ENCODE measurements at places on chromosomes 13 and 19.

DNA sequence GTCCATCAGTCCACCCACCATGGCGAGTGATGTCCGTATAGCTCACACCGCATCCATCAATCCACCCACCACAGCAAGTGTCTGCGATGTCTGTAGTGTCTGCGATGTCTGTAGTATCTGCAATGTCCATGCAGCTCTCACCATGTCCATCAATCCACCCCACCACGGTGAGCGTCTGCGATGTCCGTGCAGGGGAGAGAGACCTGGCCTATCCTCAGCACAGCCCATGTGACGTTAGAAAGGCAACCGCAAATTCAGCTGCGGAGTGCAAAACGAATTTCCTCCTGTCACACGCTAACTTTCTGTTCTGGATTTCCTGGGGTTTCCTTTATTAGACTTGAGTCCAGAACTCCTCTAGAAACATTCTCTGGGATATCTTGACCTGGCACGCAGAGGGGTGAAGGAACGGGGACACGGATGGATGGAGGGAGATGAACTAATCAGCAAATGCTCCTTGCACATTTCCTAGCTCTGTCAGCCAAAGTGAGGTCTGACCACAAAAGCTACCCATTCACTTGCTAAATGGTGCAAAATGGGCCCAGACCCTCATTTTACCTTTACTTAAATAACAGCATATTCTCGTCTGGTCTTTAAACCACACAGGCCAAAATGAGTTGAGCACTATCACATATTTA is 18.3 kb downstream of the RASA3 start:
- DNase-seq, result no peak

DNA sequence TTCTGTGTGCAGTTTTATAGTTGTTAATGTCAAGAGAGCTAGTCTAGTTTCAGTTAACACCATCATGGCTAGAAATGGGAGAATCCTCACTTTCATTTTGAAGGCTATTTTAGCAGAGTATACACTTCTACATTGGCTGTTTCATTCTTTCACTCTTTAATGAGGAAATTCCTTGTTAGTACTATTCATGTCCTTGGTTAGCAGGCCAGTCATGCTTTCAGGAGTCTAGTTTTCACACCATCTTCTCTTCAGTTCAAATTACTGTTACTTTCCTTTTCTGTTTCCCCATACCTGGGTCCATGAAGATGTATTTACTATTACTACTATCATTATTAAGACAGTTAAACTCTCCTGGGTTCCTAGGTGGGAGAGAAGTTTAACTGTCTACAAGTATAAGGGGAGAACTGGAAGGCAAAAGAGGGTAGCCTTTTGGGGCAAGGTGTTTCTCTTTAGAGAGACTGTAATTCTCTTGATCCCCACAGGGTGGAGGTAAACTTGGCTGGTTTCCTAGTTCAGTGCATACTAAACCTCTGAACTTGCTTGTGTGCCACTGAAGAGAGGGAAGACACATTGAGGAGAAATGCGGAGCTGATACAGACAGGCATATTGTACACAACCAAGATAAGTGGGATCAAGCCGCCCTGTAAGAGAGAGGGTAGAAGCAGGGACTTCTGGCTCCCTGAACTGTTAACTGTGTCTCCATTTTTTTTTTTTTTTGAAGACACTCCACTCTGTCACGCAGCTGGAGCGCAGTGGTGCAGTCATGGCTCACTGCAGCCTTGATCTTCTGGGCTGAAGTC is 41.3 kb upstream of the IGFL4 start:
- DNase-seq, result peak; percentile 32

DNA sequence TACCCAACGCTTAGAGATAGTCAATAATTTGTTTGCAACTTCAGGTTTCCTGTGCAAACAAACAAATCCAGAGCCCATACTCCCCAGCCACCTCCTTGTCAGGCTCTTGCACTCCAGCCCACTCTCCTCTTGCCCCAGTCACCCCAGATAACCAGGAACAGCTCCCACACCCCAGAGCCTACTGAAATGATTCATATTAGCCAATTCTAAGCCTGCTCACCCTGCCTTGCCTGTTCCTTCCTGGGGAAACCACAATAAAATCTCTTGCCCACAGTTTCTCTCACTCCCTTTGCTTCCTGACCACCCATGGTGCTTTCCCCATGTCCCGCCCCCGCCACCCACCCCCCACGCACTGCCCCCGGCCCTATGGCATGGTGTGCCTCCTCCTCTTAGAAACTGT is 3.8 kb upstream of the ACTL9 start:
- DNase-seq, result no peak

DNA sequence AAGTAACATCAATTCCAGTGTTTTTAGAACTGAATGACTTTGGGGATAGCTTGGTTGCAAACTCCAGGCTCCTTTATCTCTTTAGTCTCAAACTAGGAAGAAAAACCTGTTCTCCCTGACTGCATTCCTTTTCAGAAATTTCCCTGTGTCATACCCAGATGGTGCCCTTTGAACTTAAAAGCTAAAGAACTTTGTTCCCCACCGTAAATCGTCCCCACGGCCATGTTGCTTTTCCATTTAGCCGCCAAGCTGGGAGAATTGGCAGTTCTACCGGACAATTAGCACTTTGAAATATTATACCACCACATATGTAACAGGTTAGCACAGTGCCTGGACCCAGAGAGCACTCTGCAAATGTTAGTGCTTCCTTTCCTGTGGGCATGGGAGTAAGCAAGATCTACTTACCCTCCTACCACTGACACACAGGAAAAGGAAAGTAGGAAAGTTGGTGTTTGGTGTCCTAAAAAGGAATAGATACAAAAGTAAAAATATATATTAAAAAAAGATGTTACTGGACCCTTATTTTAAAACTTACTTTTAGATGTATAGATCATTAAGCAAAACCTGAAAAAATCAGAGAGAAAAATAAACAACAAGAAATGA is 191.9 kb upstream of the MIR17HG start:
- DNase-seq, result no peak

DNA sequence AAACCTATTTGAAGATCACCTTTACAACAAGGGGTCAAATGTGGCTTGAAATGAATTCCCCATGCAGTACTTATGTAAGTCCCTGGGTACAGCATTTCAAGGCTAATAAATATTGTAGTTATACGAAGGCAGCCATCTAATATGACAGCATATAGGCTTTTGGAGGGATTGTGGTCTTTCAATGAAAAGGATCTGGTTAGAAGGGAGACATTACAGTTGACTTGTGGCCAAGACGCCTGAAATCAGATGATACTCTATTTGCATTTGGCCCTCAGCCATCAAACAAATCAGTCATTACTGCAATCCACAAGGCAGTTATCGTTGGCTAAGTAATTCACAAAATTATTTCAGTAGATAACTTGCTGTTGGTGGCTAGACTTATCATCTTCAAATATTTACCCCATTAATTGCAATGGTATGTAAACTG is 242.7 kb downstream of the DCLK1 start:
- no peak for DNase-seq

DNA sequence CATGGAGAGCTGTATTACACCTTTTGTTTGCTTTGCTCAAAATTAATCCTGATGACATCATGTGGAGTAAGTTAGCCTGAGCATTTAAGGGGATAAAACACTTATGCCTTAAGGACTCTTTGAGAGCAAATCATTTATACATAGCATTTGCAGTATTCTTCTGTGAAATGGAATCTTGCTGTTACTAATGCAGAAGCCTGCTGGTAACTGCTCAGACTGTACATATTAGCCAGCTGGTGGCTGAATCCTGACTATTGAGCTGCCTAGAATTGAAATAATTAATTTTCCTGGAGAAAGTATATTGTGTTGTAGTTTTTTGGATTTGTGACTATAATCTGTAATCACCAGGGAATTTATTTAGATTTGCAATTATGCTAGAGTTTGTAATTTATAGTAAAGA is 363.2 kb downstream of the GPC6 start:
- no peak for DNase-seq

- DNase-seq, result no peak
Measured at GRCh38 chr13:99159331-99160061, 41.2 kb upstream of the UBAC2 start.

- DNase-seq, result no peak
Measured at GRCh38 chr13:104553186-104553585, 1487.0 kb upstream of the SLC10A2 start.

- no peak for DNase-seq
Measured at GRCh38 chr13:59034198-59034597, 1129.5 kb downstream of the DIAPH3 start.

GRCh38 chr19:28873301-28873700 is 339.6 kb downstream of the UQCRFS1 start:
- no peak for DNase-seq

GRCh38 chr19:43699506-43700394 is 16.1 kb upstream of the IRGC start:
- no peak for DNase-seq

DNA sequence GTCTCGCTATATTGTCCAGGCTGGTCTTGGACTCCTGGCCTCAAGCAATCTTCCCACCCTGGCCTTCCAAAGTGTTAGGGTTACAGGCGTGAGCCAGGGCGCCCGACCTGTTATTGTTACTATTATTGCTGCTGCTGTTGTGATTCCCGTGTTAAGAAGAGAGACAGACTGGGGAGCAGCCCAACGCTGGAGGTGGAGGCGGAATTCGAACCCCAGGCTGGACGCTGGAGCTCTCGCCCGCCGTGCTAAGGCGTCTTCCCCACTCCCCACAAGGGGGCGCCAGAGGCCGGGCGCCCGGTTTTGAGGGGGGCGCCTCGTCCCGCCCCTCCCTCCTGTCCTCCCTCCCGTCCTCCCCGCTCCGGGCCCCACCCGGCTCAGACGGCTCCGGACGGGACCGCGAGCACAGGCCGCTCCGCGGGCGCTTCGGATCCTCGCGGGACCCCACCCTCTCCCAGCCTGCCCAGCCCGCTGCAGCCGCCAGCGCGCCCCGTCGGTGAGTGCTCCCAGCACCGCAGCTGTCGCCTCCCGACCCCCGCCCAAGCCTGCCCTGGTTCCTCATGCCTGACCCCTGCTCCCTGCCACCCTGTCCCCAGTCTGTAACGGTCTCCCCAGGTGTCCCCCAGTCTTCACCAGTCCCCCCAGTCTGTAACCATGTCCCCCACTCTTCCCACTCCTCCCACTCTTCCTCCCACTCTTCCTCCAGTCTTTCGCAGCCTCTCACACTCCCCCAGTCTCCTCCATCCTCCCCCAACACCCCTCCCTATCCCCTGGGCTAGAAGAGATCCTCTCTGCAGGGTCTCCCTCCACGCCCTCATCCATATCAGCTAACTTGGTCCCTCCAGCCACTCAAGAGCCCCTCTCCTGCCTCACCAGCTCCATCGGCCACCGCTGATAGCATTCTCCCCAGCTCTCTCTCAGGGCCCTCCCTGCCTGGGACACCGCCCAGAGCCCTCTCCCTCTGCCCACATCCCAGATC is at the start of gene EHD2:
Gene EHD2 (plus strand): TSS at position 377 of the 976 bp plus-strand sequence. CDS start 3,191 bp downstream, outside the sequence.
- no peak for DNase-seq

DNA sequence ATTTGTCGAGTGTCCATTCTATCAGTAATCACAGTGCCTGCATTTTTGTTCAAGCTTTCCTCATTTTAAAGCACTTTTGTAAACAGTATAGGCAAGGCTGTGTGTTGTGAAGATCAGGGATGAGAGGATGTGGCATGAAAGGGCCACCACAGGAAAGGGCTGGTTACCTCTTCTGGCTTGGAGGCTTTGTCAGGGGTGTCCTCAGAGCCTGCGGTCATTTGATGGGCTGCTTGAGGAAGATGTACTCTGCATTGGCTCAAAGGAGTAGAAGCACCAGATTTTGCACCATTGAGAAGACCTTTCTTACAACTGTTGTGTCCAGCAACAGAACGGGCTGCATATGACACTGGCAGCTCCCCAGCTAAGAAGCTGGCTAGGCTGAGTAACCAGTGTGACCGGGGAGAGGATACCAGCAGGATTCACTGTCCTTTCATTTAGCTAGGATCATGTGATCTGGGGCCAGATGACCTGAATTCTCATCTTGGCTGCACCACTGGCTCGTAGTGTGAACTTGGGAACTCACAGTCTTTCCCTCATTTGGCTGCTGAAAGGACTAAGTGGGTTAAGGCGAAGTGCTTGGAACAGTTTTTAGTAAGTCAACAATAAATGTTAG is 380.2 kb downstream of the FGF9 start:
- DNase-seq, result no peak

DNA sequence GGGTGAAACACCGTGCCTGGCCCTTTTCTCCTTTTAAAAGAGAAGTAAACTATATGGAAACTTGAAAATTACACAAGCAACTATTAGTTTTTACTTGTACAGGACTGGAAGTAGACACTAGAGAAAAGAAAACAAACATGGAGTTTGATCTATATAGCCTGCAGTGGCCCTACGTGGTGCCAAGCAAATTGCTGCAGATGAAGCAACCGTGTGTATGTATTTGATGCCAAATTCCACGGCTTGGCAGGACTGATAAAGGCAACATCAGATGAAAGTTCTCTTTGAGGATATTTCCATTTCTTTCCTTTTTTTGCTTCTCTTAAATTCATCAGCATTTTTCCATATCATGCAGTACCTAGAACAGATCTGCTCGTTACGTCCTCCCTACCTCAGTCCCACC is 49.8 kb downstream of the ATP8A2 start:
- no peak for DNase-seq
